Choroid plexus epithelial cell (primary cell): ENCODE measurements at places on chromosomes 5 and 9.

GRCh38 chr9:136786451-136786850, 4.7 kb upstream of the TMEM141 start:
- DNase-seq = no peak

- peak; percentile 47 for DNase-seq
These were observed 1.4 kb upstream of the SNX18 start for GRCh38 chr5:54516051-54516655.

- no peak for DNase-seq
These were observed 40.2 kb upstream of the ROPN1L start for GRCh38 chr5:10401498-10401897.

DNA sequence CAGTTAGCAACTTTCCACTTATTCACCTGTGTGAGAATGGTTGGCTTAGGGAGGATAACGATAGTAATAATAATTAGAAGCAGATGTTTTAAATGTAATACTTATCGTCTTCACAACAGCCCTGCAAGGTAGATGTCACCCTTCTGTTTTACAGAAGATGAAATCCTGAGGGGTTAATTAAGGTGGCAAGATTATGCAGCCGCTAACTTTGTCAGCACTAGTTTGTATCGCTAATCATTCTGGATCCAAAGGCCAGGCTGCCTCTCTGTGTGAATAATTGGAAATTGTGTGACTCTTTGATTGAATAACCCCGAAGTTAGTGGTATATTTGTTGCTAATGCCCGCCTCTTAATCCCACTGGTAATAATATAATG, 635 bp downstream of the IFT74 start:
- no peak for DNase-seq

DNA sequence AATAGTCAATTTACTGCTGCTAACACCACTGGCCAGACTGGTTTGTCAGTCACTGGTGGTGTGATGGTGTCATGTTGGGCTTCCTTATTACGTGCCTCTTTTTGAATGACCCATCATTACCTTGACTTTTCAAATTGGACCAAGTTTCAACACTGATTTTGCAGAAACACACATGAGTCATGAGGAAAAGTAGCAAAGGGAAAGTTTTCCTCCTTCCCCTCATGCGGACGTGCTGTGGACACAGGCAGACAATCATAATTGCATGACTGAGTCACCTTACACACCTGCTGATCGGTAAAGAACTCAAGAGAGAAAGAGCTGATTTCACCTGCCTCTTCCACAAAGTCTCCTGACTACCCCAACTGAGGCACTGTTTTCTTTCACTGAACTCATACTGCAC, 324.5 kb downstream of the ARRDC3 start:
- no peak for DNase-seq

DNA sequence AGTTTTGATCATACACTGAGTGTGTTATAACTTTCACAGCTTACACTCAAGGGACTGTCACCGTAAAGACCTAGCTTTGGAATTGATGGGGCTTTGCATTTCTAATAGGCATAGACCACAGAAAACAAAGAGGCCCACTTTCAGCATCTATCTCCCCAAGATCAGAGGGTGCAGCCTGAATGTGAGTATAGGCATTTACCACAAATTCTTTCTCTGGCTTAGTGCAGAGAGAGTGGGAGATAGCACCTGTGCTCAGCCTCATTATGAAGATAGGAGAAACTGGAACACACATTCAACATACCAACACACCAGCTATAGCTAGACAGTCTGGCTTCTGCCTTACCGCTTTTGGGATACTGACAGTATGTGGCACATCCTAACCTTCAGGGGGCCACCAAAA, 783.4 kb upstream of the GRAMD2B start:
- no peak for DNase-seq

DNA sequence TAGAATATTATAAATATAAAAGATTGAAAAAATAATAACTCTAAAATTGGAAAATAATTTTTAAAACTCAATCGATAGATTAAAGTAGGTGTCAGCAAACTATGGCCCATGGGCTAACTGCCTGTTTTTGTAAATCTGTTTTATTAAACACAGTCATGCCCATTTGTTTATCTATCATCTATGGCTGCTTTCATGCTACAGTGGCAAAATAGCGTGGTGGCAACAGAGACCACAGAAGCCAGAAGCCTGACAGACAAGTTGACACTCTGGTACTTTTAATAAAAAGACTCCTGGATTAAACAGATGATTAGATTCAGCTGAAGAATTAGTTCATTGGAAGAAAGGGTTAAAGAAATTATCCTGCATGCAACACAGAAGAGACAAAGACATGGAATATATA, 400.7 kb upstream of the RORB start:
- DNase-seq = no peak

GRCh38 chr9:9041756-9042155, 1242.2 kb upstream of the DMAC1 start:
- no peak for DNase-seq

GRCh38 chr9:3868466-3868865, 342.7 kb upstream of the RFX3 start:
- no peak for DNase-seq

- DNase-seq = no peak
These were observed 22.8 kb upstream of the SLC25A51 start for GRCh38 chr9:37926737-37927118.

- DNase-seq = no peak
These were observed 161.5 kb downstream of the FBN2 start for GRCh38 chr5:128376577-128376976.

DNA sequence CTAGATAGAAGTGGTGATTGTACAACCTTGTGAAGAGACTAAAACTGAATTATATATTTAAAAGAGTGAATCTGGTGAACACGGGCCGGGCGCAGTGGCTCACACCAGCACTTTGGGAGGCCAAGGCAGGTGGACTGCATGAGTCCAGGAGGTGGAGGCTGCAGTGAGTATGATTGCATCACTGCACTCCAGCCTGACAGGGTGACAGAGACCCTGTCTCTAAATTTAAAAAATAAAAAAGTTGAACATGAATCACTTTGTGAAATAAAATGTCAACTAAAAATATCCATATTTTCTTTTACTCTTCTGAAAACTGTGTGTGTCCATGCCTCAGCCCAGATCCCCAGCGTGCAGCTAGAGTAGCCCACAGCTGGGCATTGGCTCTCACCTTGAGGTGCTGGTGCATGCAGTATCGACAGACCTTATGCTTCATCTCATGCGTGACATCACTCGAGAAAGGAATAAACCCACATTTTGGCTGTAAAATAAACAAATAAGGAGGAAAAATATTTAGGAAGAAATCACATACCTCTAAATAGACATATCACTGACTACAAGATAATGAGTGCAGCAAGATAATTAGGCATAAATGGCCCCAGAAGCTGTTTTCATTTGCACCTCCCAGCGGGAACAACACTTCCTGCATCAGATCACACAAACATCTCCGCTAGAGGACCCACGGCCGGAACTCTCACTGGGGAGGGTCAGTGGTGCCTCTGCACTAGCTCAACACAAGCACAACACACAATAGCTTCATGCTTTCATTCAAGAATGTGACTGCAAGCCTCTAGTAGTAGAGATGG, 22.1 kb downstream of the IPPK start:
- DNase-seq = no peak

- no peak for DNase-seq
These were observed 190.7 kb upstream of the TAS2R1 start for GRCh38 chr5:9820691-9821449.

GRCh38 chr5:83745816-83746215, 25.2 kb upstream of the HAPLN1 start:
- DNase-seq = no peak

GRCh38 chr9:90433398-90433941, 209.2 kb downstream of the DIRAS2 start:
- DNase-seq = peak; percentile 87

DNA sequence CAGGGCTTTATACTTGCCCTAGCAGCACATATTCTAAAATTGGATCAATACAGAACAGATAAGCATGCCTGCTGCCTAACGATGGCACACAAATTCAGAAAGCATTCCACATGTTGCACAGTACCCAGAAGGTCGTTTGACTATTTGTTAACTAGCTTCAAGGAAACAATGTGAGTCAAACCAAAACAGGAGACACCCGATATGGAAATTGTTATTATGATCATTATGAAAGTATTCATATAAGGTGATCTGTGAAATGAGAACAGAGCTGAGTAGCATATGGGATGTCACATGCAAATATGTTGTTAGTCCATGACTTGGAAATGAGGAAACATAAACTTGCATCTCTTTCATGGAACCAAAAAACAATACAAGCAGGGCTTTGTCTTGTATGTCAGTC, 56.3 kb upstream of the BICD2 start:
- no peak for DNase-seq

DNA sequence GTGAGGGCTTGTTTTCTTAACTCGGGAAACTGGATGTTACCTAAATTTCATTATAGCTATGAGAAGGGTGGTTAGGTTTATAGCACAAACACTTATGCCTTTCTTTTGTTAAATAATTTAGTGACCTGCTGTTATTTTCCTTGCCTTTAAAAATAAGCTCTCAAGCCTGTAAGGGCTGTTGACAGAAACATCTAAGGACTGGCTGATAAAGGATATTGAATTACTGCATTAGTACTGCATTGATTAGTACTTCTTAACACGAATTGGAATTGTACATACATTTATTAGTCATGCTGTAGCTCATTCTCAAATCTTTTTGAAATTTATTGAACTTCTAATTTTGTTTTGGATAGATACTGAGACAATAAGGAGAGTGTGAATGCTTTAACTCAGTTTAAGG, 85.1 kb upstream of the DHFR start:
- no peak for DNase-seq

GRCh38 chr5:81718300-81718699, 32.6 kb downstream of the SSBP2 start:
- peak; percentile 21 for DNase-seq

DNA sequence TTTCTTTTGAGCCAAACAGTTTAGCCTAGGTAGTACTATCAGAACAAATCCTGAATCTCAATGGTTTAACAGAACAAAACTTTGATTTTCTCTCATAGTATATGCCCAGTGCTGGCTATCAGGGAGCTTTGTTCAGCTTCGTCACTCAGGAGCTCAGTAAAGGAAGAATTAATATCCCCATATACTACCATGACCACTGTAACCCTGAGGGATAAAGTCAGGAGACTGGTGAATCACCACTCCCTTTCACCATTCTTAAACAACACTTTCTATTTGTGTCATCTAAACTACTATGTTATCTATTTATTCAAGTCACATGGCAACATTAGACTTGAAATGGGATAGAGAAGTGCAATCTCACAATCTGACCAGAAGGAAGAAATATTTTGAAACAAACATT, 522.6 kb upstream of the COX7C start:
- no peak for DNase-seq

DNA sequence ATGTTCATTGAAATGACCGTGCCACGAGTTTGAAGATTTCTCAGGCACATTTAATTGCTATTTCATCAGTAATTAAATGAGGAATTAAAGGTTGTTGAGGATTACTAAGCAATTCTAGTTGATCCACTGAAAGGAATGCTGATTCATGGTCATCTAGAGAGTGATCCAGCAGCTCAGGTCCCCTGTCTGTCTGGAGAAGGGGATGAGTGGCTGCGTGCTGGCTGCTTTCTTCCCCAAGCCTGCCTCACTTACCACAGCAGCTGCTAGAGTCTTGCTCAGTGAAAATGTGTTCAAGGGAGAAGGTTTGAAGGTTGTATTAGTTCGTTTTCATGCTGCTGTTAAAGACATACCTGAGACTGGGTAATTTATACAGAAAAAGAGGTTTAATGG, 7.8 kb upstream of the TGFBI start:
- DNase-seq = peak; percentile 66

DNA sequence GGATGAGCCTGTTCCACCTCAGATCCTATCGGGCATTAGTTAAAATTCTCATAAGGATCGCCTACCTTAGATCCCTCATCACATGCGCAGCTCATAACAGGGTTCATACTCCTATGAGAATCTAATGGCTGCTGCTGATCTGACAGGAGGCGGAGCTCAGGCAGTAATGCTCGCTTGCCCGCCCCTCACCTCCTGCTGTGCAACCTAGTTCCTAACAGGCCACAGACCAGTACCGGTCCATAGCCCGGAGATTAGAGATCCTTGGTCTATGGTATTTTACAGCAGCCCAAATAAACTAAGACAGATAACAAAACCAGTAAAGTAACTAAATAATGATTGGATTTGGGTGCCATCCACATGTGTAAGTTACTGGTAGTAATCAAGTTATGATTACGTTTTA, 17.5 kb downstream of the GOLPH3 start:
- no peak for DNase-seq

- DNase-seq = no peak
These were observed 262.0 kb downstream of the SAXO1 start for GRCh38 chr9:18771011-18771410.

DNA sequence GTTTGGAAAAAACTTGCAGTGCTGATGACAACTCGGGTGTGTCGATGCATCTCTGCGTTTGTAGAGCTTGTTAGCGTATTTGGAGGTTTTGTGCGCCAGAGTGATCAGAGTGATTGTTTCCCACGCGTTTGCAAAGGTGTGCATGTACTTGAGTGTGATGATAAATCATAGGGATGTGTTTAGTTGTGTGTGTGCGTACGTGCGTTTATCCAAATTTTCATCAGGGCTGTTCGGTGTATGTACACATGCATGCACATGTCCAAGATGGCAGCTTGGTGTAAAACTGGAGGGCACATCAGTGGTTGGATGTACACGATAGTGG, 248 bp upstream of the C1QTNF2 start:
- DNase-seq = no peak

GRCh38 chr9:83583151-83584014, 39.6 kb upstream of the IDNK start:
- DNase-seq = peak; percentile 87

GRCh38 chr5:89988998-89989655, 420.4 kb downstream of the CETN3 start:
- DNase-seq = peak; percentile 63

- DNase-seq = peak; percentile 79
These were observed 16.2 kb downstream of the TRIM7 start for GRCh38 chr5:181188700-181189362.

GRCh38 chr9:75894566-75894965, 4.1 kb downstream of the PCSK5 start:
- DNase-seq = no peak

- no peak for DNase-seq
These were observed 2.1 kb downstream of the FAM81B start for GRCh38 chr5:95393279-95393678.

DNA sequence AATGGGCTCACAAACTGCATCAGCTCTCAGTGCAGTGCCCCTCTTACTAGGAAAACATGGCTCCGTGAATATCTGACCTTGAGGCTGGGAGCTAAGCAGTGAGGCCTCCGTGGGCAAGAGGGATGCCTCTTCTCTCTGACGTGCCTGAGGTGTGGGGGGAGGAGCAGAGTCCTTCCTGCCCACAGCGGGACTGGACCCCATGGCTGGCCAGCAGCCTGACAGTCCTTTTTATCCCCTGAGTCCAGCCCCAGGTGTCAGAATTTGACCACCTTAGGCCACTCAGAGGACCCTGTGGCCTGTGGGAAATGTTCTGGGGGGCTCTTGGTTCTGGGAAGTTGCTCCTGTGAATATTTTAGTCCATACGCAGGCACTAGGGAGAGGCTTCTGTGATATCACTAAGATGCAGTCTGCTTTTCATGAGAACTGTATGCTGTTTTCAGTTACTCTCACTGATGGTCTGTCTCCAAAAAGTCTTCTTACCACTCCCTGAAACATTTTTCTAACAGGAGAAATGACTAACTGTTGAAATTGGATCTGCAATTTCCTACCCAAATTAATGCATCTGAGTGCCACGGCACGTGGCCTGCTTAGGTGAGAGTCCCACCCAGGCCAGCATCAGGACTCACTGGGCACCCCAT, 23.4 kb downstream of the ANGPTL2 start:
- DNase-seq = no peak
